ENCODE measurements at places on chromosomes 3 and 15.

- no peak for DNase-seq
Observed at GRCh38 chr15:60822403-60822802, 343.5 kb upstream of the ICE2 start.

GRCh38 chr3:64530434-64531049 lies 157.3 kb downstream of the ADAMTS9 start:
- peak; percentile 38 for DNase-seq

DNA sequence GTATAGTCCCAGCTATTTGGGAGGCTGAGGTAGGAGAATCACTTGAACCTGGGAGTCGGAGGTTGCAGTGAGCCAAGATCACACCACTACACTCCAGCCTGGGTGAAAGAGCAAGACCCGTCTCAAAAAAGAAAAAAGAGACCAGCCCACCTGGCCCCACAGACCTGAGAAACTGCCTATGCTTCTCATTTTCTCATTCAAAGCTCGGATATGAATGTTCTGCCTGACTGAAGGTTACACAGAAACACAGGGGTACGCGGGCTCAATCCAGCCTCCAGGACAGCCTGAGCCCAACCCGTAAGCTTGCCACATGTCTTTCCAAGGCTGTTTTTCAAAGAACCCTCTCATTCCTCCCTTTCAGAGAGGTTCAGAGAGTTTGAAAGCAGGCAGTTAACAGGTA lies 9.7 kb upstream of the LRRC15 start:
- no peak for DNase-seq

- peak; percentile 18 for DNase-seq
Observed at GRCh38 chr15:81530271-81530691, 156.3 kb upstream of the TMC3 start.

GRCh38 chr3:172186607-172187006 lies 147.2 kb downstream of the FNDC3B start:
- no peak for DNase-seq

GRCh38 chr3:38264353-38264771 lies 1.2 kb upstream of the SLC22A13 start:
- DNase-seq = no peak

- DNase-seq = no peak
Observed at GRCh38 chr3:191431160-191431822, 29.7 kb upstream of the PYDC2 start.

- DNase-seq = no peak
Observed at GRCh38 chr3:62241279-62241678, 132.1 kb downstream of the FEZF2 start.

DNA sequence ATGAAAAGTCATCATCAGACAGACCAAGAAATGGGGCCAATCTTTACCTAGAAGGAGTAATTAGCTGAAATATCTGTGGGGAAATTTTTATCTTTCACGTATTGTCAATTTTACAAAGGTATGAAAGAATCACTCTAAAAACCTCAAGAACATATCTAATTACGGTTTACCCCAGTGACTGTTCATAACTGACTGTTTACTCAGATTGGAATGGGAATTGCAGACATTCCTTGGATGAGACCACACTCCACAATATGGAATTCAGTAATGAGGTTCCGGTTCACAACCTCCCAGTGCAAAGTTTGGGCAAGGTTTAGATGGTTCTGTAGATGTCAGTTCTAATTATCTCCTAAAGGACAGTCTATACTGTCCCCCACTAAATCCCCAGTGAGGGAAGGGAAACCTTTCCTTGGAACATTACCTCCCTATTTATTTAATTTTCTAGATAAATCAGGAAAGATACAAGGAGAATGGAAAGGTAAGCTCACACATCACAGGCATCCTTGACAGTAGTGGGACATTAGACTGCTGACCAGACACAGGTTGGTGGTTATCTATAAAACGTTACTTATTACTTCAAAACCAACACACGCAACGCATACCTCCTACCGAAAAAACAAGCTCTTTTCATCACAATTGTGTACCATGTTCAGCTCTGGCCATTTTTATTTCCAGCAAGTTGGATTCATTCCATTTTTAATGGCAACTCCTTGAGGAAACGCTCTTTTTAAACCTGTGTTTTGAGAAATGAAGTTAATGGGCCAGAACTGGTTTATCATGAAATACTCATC lies 129.9 kb downstream of the RORA start:
- DNase-seq = peak; percentile 25

GRCh38 chr3:138135833-138136194 lies 3.6 kb upstream of the A4GNT start:
- no peak for DNase-seq

DNA sequence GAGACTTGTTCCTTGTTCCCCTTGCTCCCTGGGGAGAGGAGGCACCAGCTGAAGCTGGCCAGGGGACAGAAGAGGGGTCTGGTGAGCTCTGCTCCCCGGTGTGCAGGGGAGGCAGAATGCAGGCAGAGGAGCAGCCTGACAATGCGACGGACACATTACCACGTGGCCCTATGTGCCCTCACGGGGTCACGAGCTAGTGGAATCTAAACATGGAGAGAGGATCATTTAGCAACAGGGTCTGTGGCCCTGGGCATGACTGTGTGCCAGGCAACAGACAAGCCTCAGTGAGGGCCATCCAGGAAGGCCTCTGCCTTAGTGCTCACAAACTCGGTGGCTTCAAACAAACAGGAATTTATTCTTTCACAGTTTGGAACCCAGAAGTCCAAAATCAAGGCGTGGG lies 8.5 kb upstream of the MUC4 start:
- DNase-seq = no peak

- no peak for DNase-seq
Observed at GRCh38 chr3:80519436-80519835, 751.6 kb upstream of the ROBO1 start.

- no peak for DNase-seq
Observed at GRCh38 chr3:18778598-18778997, 353.5 kb upstream of the SATB1 start.

- peak; percentile 78 for DNase-seq
Observed at GRCh38 chr15:71011503-71012155, 103.6 kb upstream of the THSD4 start.

DNA sequence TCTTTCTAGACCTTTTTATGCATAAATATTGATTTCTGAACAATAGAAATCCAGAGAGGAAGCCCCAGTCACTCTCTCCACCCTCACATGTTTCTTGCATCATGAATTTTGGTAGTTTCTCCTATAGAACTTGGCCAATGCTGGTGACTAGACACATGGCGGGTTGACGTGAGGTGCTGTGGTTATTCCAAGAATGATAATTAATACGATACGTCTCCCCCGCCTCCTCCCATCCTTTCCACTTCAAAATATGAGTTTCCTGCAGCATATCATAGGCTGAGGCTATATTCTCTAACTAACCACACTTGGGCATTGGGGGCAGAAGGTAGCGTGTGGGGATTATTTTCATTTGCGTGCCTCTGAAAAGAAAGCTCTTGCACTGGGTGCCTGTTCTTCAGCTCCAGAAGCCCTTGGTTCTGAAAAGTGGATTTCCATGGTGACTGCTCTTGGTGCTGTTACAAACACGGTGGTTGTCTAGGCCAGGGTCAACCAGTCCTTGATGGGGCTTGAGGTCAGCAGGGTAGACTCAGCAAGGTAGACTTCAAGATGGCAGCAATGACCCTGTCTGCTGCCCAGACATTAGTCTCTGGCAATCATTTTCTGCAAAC lies 5.3 kb downstream of the TNFSF10 start:
- no peak for DNase-seq

DNA sequence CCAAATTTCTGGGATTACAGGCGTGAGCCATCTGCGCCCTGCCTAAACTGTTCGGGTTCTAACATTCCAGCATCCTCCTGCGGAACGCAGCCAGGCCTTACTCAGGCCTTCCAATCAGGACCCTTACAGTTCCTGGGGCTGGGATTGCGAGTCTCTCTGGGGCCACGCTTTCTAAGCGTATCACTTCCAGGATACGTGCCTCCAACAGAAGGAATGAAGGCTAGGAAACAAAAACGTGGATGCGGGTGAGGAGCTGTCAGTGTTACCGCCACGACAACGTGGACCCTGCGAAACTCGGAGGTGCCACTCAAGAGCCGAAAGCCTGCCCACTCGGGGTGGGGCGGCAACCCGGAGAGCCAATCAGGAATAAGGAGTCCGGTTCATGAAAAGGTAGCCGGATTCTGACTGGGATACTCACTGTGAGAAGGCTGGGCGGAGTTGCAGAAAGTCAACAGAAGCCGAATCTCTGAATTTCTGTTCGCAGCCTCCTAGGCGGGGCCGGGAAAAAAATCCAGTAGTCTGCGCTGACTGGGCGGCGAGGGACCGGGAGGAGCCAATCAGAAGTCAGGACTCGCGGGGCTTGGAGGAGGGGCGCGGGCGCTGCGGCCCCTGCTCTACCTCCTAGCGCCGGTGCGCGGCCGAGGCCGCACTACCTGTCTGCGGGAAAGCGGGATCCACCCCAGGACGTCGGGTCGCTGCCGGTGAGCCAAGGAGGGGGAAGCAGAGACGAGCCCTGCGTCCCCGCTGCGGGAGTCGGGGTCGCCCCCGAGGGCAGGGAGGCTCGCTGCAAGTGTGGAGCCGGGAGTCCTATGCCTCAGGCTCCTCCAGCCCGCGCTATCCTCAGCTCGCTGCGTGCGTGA lies at the start of gene HYKK:
HYKK (plus strand) TSS at position 607 of the 860 bp plus-strand sequence. CDS start 5,512 bp downstream, outside the sequence.
- DNase-seq = peak; percentile 98

GRCh38 chr3:196726788-196727675 lies 12.6 kb upstream of the PAK2 start:
- peak; percentile 82 for DNase-seq

- no peak for DNase-seq
Observed at GRCh38 chr3:123378409-123378915, 70.4 kb downstream of the ADCY5 start.

- DNase-seq = peak; percentile 23
Observed at GRCh38 chr15:43939070-43939469, 112.3 kb downstream of the WDR76 start.

GRCh38 chr15:70505936-70506912 lies 257.1 kb downstream of the UACA start:
- DNase-seq = no peak

DNA sequence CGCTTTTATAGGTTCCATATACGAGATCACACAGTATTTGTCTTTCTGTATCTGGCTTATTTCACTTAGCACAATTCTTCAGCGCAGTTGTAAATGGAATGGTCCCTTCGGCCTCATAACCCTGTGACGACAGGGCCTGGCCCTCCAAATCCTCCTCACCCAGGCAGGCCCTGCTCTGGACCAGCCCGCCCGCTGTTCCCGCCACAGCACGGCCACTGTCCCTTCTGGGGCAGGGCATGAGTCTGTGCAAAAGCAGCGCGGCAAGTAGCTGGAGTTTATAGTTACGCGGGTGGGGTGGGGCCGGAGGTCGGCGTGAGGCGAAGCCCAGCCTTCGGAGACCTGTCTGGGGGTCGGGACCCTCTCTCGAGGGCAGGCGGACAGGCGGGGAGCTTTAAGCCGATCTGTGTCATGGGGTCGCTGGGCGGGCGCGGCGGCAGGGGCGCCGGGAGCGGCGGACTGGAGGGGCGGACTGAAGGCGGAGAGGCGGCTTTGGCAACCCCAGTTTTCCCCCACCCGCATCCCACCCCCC lies 543 bp downstream of the ARPIN start:
- DNase-seq = peak; percentile 21

GRCh38 chr3:36812240-36812639 lies 47.9 kb upstream of the DCLK3 start:
- no peak for DNase-seq

GRCh38 chr3:67017211-67017610 lies 19.1 kb downstream of the KBTBD8 start:
- DNase-seq = peak; percentile 20
